ENCODE measurements at places on chromosomes 11 and 22.

GRCh38 chr11:126797457-126798169 is 203.0 kb downstream of the KIRREL3 start:
- no peak for DNase-seq

DNA sequence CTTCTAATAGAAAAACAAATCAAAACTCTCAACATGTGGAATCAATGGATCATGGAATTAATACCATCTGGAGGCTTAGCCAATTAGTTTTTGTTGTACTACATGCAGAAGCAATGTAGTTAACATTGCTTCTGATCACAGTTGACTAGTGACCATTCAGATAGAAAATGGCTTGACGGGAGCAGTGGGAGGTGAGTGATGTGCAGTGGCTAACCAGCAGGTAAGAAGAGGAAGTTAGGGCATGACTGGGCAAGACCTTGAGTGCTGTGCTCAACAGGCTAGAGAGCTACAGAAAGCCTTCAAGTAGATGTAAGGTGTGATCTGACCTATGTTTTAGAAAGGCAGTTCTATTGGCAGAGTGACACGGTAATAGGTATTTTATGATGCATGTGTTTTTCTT is 60.7 kb upstream of the ALKBH3 start:
- no peak for DNase-seq

DNA sequence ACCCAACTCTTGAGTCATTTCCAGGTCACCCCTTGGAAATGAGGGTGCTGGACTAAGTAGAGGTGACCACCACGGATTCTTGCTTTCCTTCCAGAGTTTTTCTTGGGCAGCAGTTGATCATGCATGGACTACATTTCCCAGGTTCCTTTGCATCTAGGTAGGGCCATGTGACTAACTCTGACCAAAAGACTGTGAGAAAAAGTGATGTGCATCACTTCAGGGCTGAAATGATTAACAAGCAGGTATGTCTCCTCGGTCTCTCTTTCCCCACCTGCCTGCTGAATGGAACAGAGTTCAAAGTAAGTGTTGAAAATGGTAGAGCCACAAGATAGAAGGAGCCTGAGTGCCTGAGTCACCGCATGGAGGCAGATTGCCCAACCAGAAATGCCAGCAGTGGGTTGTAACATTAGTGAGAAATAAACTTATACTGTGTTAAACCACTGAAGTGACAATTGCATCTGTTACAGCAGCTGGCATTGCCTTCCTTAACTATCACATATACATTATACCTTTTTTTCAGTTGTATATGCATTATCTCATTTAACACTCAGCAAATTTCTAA is 113.5 kb downstream of the MN1 start:
- no peak for DNase-seq

GRCh38 chr11:44585421-44585820 is 20.0 kb downstream of the CD82 start:
- DNase-seq = no peak
